K562 (cell line): ENCODE measurements at places on chromosomes 16 and 17. TPM values are rescaled to one million over a fixed set of nuclear protein-coding genes. Genes with fewer than 3 reads are reported as not detected.

SP2 gene
- total RNA-seq = 15.9 and 17.4 TPM in 2 replicates

DNA sequence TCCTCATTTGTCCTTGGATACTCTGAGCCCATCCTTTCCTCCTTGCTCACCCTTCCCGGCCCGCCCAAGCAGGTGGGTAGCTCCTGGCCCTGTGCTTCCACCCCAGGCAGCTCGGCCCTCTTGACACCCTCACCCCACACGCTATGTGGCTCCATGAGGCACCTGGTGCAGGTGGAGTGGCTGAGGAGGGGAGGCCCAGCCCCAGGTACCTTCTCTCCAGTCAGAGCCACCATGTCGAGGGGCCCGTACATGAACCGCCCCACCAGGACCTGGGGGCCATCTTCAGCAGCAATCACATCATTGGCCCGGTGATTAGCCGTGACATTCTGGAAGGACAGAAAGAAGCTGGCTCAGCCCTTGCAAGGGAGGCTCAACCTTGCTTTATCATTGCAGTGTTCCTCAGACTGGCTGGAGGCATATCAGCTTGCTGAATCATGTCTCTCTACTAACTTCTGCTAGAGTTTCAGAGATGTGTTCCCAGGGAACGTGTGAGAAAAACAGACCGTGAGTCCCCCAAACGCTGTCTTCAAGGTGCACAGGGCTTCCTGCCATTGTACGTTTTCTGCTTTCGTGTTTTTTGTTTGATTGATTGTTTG, 20.3 kb downstream of the PIMREG start:
- DNase-seq = peak; percentile 21
- H3K4me1 ChIP-seq = peaks cover 12% of the 10 kb centered on the region; the same call in 2 of the 3 replicates
- H3K27me3 ChIP-seq = no peaks in the 10 kb centered on the region
- no peak overlapping the region for H3K4me3 ChIP-seq

DNA sequence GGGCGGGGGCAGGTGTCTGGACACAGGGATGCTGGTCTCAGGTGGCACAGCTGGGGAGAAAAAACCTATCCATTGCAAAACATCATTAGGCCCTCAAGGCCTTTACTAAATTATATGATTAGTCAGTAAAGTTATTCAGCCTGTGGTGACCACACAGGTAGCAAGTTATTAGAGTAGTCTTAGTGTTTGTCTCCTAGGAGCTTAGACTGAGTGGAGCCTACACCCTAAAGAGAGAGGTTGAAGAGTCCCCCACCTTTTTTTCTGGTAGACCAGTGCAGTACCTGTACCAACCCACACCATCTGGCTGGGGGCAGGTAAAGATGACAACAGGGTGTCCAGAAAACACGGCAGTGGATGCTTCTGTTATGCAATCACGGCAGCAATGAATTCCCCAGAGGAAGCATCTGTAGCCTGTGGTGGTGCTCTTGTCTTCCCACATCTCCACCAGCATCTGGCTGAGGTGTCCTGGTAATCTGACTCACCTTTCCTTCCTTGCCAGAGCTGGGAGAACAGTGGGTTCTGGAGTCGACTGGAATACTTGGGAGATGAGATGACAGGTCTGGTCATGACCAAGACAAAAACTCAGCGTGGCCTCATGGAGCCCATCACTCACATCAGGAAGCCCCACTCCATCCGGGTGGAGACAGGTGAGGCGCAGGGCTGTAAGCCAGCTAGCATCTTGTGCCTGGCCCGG, 11.0 kb downstream of the MYCBPAP start:
- H3K4me3 ChIP-seq = no peak overlapping the region
- peaks cover 42% of the 10 kb centered on the region for H3K27me3 ChIP-seq
- no peaks in the 10 kb centered on the region for H3K36me3 ChIP-seq

WSB1 gene
- 91.7 and 100 TPM in 2 replicates for total RNA-seq

GRCh38 chr16:23368469-23368868, 66.4 kb downstream of the SCNN1B start:
- H3K27me3 ChIP-seq = peaks cover 42% of the 10 kb centered on the region
- H3K4me3 ChIP-seq = no peak overlapping the region
- no peak overlapping the region for H3K27ac ChIP-seq
- H3K4me1 ChIP-seq = no peaks in the 10 kb centered on the region
- no peak for DNase-seq
- no peaks in the 10 kb centered on the region for H3K36me3 ChIP-seq

GRCh38 chr16:20844054-20844453, 37.7 kb downstream of the REXO5 start:
- peaks cover 73% of the 10 kb centered on the region for H3K36me3 ChIP-seq
- no peak for DNase-seq
- H3K27me3 ChIP-seq = no peaks in the 10 kb centered on the region
- no peak overlapping the region for H3K4me3 ChIP-seq

GRCh38 chr17:54992797-54993639, 24.5 kb downstream of the STXBP4 start:
- peak; percentile 39 for DNase-seq
- no peaks in the 10 kb centered on the region for H3K4me1 ChIP-seq
- no peak overlapping the region for H3K27ac ChIP-seq
- H3K36me3 ChIP-seq = peaks cover 25% of the 10 kb centered on the region; the same call in 2 of the 3 replicates
